ENCODE measurements at places on chromosomes 1 and 21.

GRCh38 chr21:33401630-33401992 lies 1.6 kb upstream of the IFNGR2 start:
- no peak for DNase-seq

- DNase-seq, result no peak
These were observed 129.2 kb upstream of the WNT4 start for GRCh38 chr1:22271847-22272801.

DNA sequence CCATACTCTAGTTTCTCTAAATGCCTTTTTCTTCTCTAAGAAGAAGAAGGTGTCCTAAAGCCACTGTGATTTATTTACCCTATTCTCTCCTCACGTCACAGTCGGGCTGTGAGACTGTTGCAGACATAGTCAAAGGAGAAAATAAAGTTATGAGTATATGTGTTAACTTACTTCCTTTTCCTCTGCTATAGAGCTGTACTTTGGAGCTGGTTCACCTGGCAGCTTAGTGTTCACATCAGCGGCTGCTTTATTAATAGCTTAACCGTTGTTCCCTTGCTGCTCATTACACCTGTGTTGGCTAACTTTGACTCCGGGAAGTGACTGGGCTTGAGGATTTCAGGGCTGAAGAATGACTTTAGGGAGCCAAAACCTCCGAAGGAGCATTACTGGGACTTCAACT lies 3.6 kb downstream of the PFKFB2 start:
- DNase-seq, result no peak

GRCh38 chr1:43573066-43573800 lies 42.5 kb downstream of the PTPRF start:
- DNase-seq, result no peak

GRCh38 chr1:25428475-25429166 lies 2.1 kb upstream of the MACO1 start:
- DNase-seq, result no peak

GRCh38 chr1:12722626-12723025 lies 6.7 kb downstream of the AADACL3 start:
- no peak for DNase-seq

DNA sequence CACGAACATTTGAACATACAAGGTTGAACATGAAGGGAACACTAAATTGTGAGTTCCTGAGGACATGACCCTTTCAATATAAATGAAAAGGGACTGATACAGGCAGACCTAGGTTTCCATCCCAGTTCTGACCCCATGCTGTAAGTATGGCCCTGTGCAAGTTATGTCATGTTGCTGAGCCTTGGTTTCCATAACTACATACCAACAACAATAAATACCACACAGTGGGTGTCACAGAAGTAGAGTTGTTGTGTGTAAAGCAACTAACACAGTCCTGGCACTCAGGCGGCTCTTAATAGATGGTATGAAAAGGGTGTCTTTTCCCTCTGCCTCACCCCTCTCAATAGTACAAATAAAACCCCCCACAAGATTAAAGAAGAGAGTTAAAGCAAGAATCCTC lies 140.8 kb downstream of the LMX1A start:
- no peak for DNase-seq

- no peak for DNase-seq
These were observed 7.6 kb downstream of the DCLRE1B start for GRCh38 chr1:113912594-113913311.

- DNase-seq, result no peak
These were observed 4.4 kb upstream of the MAPKAPK2 start for GRCh38 chr1:206680279-206680678.

GRCh38 chr21:40689840-40690360 lies 157.1 kb downstream of the DSCAM start:
- DNase-seq, result no peak

DNA sequence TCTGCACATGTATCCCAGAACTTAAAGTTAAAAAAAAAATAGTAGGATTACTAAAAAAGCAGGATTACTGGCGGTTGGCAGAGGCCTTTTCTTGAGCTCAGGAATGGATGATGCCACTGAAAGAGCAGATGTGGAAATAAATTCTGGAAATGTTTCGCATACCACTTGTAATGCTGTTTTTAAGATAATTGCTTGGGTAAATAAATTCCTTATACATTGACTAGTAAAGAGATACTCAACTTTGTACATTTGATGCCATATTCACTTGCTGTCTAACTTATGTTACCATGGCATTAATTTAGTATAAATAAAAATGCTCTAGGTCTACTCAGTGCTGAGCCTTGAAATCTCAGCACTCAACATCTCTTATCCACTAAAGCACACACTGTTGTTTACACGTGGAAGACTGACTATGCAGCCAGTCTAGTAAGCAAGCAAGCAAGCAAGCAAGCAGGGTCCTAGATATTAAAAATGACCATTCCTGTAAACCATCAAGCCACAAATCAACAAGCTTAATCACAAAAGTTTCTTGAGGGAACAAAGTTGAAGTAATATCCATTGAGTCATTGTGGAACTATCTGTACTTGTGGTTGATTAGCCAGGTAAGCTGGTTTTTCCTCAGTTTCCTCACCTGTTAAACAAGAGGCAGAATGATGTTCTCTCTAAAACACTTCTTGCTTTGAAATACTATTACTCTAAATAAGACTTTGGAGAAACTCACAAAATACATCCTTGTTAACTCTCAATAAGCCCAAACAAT lies 1.7 kb upstream of the RASAL2 start:
- DNase-seq, result no peak

- DNase-seq, result no peak
These were observed 4.0 kb downstream of the DIRAS3 start for GRCh38 chr1:68046423-68046822.

DNA sequence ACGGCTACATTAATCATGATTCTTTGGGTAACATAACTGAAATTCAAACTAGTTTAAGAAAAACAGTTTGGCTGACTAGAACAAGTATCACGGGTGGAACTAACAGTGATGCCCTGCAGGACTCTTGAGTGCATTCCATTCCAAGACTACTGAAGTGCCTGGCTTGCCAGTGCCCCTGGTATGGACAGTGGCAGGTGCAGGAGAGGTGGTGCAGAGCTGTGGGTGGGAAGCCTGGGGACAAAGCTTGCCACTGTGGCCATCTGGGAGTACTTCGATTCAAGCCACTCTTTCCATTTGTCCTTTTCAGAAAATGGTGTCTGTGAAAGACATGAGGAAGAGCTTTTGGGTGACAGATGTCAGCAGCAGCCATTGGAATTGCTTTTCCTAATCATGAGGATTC lies 166.5 kb downstream of the RRAGC start:
- no peak for DNase-seq

DNA sequence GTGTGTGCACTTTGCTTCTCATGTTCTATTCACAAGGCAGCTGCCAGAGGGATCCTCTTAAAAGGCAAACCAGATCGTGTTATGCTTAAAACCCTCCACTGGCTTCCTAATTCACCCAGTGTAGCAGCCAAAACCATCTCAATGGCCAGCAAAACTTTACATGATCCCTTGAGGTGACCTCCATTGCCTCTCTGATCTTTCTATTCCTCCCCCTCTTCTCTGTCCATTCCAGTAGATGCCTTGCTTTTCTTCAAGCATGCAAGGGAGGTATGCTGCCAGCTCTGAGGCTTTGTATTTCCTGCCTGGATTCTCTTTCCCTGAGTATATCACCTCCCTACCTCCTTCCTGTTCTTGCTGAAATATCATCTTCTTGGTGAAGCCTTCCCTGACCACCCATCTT lies 93.2 kb upstream of the KCNK2 start:
- DNase-seq, result no peak

DNA sequence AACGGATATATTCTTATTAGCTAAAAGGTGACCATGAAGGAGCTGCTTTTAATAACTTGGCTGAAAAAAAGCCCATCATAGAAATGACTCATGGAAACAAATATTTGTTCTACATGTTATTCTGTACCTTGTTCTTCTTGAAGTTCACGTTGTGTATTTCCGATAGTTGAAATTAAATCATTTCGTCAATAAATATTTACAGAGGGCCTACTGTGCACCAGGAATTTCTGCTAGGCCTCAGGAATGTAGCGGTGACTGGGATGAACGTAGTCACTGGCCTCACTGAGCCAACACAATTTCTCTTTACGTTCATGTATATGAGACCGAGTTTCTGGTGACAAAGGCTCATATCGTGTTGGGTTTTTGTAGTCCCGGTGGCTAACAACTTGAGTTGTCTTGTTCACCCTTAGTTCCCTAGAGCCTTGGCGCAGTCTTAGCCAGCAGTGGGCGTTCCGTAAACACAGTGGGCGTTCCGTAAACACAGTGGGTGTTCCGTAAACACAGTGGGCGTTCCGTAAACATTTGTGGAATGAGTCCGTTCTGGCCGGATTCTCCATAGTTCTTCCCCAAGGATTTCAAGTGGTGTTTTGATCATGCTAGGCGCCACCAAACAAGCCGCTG lies 53.2 kb upstream of the VAMP3 start:
- no peak for DNase-seq

All from stimulated activated CD4-positive, alpha-beta T cell treated with anti-CD3 and anti-CD28 coated beads, Interleukin-1b, Interleukin-23, amount 100 ng/mL, for 1 hour (primary cell).